NK-92 treated with Interleukin-12 subunit alpha and Interleukin-12 subunit beta, amount 100 ng/mL, for 24 hours (cell line): ENCODE measurements at places on chromosomes 7 and 10.

- DNase-seq = no peak
Observed at GRCh38 chr7:42493436-42494198, 256.6 kb upstream of the GLI3 start.

DNA sequence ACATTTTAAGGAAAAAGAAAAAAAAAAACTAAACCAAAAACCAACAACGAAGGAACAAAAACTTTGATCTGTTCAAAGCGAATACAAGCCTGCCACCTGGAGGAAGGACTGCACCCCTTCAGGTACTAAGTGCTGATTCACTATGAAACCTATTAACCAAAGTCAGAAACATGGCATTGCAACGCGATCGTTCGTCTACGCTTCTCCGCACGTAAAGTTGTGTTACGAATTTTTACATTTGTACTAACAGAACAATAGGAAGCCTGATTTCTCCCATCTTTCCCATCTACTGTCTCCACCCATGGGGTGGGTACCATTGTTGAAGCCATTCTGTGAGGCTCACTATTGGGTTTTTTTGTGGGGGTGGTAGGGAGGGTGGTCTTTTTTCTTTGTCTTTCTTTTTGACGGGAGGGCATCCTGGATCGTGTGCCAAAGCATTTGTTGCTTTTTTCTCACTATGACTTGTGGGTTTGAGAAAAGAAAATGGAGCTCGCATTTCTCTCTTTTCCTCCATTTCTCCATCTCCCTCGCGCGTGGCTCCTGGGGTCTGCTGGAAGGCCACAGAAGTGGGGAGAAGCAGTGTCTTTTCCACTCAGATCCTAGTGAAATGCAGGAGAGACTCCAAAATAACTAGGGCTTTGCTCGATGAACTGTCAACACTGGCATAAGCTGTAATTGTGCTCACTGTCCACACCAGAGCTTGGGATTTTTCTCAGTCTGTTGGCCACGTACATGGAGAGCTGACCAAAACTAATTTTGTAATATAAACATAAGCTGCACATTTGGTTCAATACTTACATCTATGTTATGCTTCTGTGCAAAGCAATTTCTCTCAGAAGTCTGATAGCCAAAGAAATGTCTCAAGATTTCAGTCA, 100.9 kb upstream of the YAE1 start:
- DNase-seq = no peak

- DNase-seq = peak; percentile 5
Observed at GRCh38 chr7:132580277-132580676, 4.0 kb upstream of the PLXNA4 start.

- DNase-seq = no peak
Observed at GRCh38 chr10:34156781-34157425, 658.2 kb downstream of the PARD3 start.

- no peak for DNase-seq
Observed at GRCh38 chr7:4226524-4226882, 455.6 kb upstream of the FOXK1 start.
